Stimulated activated CD8-positive, alpha-beta memory T cell treated with anti-CD3 and anti-CD28 coated beads, Interleukin-7, amount 100 ng/mL, for 1 hour (primary cell): ENCODE measurements at places on chromosomes 2 and 18.

- DNase-seq: no peak
These were observed 3.2 kb downstream of the LIPG start for GRCh38 chr18:49565101-49565500.

GRCh38 chr2:221641181-221641871 is 69.2 kb upstream of the EPHA4 start:
- DNase-seq: no peak

DNA sequence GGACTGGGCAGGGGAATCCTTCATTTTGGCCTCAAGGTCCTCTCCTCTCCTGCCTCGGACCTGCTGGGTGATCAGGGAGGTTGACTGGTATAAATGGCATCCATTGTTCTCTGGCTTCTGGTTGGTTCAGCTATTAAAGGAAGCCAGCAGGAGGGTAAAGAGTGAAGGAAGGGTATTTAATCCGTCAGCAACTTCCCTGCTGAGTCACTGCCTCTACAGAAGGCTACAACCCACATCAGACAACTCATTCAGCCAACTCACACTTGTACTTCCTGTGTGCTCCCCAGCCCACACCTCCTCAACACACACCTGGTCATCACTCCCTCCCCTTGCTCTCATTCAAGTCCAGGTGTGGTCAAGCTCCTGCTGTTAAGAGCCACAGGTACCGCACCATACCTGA is 68.3 kb upstream of the MRPS9 start:
- no peak for DNase-seq

- no peak for DNase-seq
These were observed 436.6 kb downstream of the LRATD1 start for GRCh38 chr2:15069149-15069548.

- DNase-seq: no peak
These were observed 14.4 kb downstream of the FBXO41 start for GRCh38 chr2:73269686-73270465.

- no peak for DNase-seq
These were observed 469.4 kb downstream of the DLGAP1 start for GRCh38 chr18:3985664-3986063.

- no peak for DNase-seq
These were observed 33.4 kb upstream of the MGAT5 start for GRCh38 chr2:134220344-134220974.

DNA sequence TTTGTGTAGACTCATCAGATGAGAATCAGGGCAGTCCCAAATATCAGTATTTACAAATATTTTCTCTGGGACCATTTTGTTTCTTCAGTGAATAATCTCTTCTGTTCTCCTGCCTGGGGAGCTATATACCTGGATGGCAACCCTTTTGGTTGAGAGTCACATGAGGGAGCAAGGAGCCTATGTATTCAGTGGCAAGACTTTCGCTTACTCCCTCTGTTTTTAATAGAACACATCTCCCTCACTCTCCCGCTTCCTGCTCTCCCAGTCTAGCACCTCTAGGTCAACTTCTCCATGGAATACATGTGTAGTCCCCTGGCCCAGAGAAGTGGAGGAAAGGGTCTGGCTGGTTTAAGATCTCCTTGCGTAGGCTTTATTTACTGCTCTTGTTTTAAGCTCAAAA is 600.3 kb downstream of the CCDC85A start:
- no peak for DNase-seq

GRCh38 chr2:207767461-207768167 is 2.1 kb downstream of the FZD5 start:
- DNase-seq: no peak

DNA sequence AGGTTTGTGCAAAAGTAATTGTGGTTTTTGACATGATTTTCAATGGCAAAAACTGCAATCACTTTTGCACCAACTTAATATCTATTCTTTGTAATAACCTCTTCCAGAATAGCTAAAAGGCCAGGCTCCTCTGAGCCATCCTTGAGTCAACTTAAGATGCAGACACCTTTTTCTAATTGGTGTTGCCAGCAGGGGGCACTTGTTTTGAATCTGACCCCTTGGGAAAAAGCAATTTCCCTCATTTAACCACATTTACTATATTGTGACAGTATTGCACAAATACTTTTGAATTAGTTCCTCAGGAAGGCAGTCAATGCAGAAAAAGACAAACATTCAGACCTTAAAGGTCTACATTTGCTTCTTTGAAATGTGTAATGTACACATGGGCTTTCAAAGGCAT is 78.6 kb upstream of the GALNT5 start:
- DNase-seq: no peak

- no peak for DNase-seq
These were observed 17.9 kb downstream of the GKN1 start for GRCh38 chr2:68992341-68992740.

DNA sequence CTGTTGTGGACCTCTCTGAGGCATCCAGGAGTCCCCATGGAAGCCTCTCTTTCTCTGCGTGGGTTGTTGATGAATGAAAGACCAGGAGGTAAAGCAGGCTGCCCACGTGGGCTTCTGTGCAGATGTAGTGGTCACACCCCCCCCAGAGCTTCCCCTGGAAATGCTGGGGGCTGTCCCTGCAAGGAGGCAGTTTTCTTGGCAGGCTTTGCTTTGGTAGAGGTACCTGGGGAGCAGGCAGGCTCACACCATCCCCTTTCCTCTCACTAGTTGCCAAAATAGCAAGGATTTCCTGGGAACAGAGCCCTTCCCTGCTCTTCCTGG is 97.6 kb upstream of the MAP3K20 start:
- no peak for DNase-seq

GRCh38 chr2:170711196-170711773 is 3.9 kb upstream of the SP5 start:
- DNase-seq: no peak

- DNase-seq: no peak
These were observed 3.8 kb downstream of the KCNE4 start for GRCh38 chr2:223055836-223056235.

DNA sequence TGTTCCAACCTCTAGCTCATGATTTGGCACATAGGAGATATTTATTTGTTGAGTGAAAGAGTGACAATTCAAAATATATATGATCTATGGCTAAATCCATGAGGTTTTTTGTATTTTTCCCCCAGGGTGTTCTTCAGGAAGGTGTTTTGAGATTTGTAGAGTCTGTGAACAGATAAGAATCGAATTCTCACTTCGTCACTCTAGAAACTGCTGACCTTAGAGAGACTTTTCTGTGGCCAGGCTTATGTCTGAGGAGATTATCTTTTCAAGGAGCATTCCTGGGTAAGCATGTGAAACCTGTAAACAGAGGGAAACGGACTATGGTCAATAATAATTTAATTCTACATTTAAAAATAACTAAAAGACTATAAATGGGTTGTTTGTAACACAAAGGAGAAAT is 849 bp upstream of the ITGB6 start:
- no peak for DNase-seq

DNA sequence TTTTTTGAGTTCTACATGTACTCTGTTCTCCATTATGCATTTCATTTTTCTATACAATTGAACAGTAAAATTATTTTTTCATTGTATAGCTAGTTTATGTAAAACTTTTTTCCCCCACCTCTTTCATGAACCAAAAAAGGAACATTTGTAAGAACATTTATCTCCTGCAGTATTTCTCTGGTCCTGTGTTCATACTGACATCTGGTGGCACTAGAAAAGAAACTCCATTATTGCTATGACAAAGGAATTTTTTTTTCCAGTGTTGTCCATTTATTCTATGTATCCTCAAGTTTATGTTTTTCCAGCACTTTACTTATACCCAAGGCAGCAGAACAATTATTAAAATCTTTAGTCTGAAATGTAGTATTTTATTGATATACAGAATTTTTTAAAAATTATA is 27.4 kb upstream of the CHAC2 start:
- no peak for DNase-seq

- no peak for DNase-seq
These were observed 136.1 kb downstream of the SMAD7 start for GRCh38 chr18:48814490-48815178.

- DNase-seq: no peak
These were observed 27.9 kb downstream of the ITGA4 start for GRCh38 chr2:181484851-181485637.

DNA sequence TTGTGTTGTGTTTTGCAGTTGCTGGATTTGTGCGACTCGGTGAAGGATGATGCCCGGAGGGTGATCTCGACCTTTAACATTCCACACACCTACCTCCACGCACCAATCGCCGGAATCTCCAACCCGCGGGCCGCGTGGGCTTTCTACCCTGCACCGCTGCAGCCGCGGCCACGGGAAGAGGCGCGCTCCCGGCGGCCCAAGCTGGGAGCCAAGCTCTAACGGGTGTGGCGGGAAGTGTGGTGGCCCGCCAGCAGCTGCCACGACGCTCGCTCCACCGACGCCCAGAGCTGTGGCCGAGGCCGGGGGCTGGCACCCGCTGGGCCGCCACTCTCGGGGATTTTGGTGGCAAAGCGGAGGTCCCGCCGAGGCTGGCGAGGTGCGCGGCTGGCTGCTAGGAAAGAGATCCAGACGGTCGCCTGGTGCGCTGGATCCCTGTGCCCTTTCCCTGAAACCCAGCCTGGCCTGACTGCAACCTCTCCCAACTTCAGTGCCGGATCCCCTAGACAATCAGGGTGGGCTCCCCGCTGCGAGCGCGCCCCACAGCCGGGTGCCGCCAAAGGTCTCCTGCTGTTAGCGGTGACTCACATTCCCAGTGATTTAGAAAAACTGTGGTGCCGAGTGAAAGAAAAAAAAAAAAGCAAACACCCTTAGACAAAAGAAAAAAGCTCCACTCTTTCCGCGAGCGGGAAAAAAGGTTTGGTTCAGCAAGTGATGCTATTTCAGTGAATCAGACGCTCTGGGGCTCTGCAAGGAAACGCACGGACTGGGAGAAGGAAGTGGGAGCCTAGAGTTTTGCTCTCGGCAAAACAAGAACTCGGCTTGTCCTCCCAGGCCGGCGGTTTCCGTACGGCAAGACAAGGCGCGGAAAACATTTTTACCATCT is 2.9 kb upstream of the BCL2L11 start:
- no peak for DNase-seq

GRCh38 chr2:233402789-233403188 is 48.5 kb downstream of the DGKD start:
- DNase-seq: no peak
